ENCODE measurements at places on chromosomes 11 and 22.

GRCh38 chr22:27393371-27393770 lies 408.2 kb downstream of the MN1 start:
- no peak for DNase-seq

DNA sequence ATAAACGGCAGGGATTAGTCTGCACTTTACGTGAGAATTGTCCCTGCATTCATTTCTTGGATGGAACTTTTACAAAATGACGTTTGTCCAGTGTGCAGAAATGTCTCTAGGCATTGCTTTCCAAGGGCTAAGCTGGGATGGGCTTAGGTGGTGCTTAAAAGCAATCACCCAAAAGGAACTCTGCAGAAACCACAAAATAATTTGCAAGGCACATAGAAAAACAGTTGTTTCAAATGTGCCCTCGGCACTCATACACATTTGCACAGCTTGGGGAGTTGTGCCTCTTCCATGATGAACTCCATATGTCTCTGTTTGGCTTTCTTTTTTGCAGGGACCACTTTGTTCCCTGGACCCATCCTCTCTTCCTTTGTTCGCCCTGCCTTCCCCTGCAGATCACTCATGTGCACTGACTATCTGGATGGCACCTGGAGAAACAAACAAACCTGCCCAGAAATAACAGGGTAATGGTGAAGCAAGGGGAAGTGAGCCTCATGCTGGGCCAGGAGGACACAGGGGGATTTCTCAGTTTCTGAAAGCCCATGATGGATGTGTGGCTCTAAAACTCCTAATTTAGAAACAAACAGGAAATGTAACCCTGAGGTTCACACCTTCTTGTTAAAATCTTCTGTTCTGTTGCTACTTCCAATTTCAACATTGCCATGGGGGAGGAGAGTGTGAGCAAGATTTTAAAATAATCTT lies 150.2 kb downstream of the SNX19 start:
- no peak for DNase-seq

GRCh38 chr11:73236205-73236765 lies 18.2 kb downstream of the P2RY2 start:
- no peak for DNase-seq

DNA sequence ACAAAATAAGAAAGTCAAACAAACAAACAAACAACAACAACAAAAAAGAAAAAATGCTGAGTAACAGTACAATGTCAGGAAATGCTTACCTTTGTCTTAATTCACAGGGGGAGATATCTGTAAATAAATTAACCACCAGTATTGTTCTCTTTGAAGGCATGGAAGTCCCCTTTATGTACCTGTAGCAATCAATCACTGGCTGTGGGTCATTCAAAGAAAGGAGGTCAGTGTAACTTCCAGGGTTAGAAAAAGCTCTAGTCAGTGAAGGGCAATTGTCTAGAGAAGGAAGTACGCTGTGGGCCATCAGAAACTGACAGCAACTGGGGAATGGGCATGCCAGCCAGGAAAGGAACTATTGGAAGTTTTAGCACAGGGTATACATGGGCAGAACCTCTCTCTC lies 121.5 kb upstream of the LUZP2 start:
- no peak for DNase-seq

DNA sequence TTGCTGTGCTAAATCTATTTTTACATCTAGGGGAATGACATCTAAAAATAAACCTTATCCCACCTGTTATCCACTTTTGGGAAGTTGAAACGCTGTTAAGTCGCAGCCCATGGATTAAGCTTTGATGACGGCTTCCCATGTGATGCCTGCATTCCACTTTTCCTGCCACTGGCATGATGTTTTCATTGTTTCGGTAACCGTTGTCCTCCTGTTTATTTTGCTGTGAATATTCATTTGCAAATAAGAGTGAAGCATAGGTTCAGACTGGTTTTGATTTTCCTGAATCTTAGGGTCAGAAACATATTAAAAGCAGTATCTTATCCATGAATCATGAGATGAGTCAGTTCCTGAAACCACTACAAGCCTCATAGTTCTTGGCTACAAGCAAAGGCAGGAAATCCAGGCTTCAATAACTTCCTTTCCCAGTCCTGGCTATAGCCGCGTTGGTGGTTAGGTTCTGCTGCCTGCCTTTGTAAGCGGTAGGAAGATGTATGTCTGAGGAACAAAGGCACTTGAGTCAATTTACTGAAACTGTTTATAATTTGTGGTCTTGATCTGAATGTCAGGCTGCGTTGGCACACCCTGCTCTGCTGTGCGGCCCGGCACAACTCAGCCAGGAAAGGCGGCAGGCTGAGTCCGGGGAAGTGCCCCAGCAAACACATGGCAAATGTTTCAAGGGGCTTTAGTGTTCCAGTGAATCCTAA lies 19.4 kb downstream of the TEAD1 start:
- no peak for DNase-seq

All from NCI-H1930 (cell line).